ENCODE measurements at places on chromosomes 3 and 15. TPM values are rescaled to one million over a fixed set of nuclear protein-coding genes. Genes with fewer than 3 reads are reported as not detected.

Gene RBMS3
- 1.6 TPM for total RNA-seq

DNA sequence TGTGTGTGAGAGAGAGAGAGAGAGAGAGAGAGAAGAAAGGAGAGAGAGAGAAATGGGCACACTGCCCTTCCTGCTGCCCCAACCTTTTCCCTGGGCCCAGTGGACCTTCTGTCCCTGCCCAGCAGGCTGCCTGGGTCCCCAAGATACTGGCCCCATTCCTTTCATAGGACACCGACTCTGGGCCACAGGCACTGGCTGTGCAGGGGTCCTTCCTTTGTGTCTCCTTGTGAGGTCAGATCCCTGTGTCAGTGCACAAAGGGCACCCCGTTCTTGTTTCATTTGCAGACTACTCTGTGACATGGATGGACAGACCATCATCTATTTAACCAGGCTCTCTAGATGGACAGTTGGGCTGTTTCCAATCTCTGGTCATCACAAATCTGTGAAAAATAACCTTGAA lies 21.3 kb upstream of the KLF13 start:
- no peaks in the 10 kb centered on the region for H3K36me3 ChIP-seq
- H3K27ac ChIP-seq, result no peak overlapping the region
- no peak overlapping the region for H3K4me3 ChIP-seq
- DNase-seq, result no peak

- H3K4me3 ChIP-seq, result no peak overlapping the region
- no peaks in the 10 kb centered on the region for H3K4me1 ChIP-seq
- peaks cover 8% of the 10 kb centered on the region for H3K36me3 ChIP-seq
Measured at GRCh38 chr15:92140796-92141195, 252.9 kb upstream of the ST8SIA2 start.

GRCh38 chr15:101210466-101210865 lies 41.4 kb downstream of the CHSY1 start:
- no peak for DNase-seq
- peaks cover 85% of the 10 kb centered on the region for H3K4me1 ChIP-seq
- no peak overlapping the region for H3K4me3 ChIP-seq
- peaks cover 9% of the 10 kb centered on the region for H3K36me3 ChIP-seq
- H3K27me3 ChIP-seq, result no peaks in the 10 kb centered on the region

- no peaks in the 10 kb centered on the region for H3K27me3 ChIP-seq
- peaks cover 43% of the 10 kb centered on the region for H3K36me3 ChIP-seq
- no peak for DNase-seq
- no peak overlapping the region for H3K27ac ChIP-seq
- no peak overlapping the region for H3K4me3 ChIP-seq
- H3K4me1 ChIP-seq, result peaks cover 4% of the 10 kb centered on the region
Measured at GRCh38 chr3:11411956-11412355, 139.8 kb downstream of the ATG7 start.

- H3K36me3 ChIP-seq, result no peaks in the 10 kb centered on the region
- no peaks in the 10 kb centered on the region for H3K4me1 ChIP-seq
- no peak overlapping the region for H3K4me3 ChIP-seq
- H3K27ac ChIP-seq, result no peak overlapping the region
- H3K27me3 ChIP-seq, result peaks cover 3% of the 10 kb centered on the region
- DNase-seq, result no peak
Measured at GRCh38 chr3:184050217-184050847, 2.5 kb upstream of the HTR3C start.

Gene ITPR1
- 53.1 TPM for total RNA-seq

Gene C2CD4A
- 2.3 TPM for total RNA-seq

DNA sequence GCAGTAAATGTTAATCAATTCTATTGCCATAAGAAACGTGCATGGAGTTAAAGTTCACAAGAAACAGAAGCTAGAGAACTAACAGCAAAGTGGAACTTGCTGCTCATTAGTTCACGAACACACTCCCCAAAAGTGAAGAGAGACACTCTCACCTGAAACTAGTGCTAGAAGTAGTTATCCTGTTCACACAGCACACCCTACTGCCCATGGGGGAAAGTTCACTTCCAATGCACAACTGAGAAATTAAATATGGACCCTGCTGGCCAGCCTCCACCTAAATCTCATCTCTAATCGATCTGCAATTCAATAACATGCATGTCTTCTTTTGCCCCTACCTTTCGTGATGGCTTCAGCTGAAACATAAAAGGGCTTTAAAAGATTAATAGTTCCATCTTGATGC lies 39.4 kb upstream of the FRMD4B start:
- H3K4me3 ChIP-seq, result no peak overlapping the region
- no peaks in the 10 kb centered on the region for H3K36me3 ChIP-seq
- H3K27me3 ChIP-seq, result peaks cover 2% of the 10 kb centered on the region

Gene POLQ
- total RNA-seq, result 25.1 TPM

DNA sequence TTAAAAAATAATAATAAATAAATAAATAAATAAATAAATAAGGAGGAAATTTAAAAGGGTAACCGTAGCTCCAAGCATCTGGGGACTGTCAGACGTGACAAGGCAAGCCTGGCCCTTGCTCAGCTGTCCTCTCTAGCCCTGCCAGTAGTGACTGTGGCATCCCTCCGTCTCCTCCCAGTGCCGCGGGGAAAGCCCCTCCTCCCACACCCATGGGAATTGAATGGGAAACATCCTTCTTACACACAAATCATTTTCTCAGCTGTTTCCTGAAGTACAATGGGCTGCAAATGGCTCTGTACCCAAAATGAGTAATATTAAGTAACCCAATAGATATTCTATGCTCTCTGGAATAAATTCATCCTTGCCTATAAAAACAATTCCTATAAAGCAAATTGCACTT lies 101.6 kb upstream of the RAD18 start:
- H3K36me3 ChIP-seq, result peaks cover 6% of the 10 kb centered on the region
- no peak overlapping the region for H3K27ac ChIP-seq
- no peak overlapping the region for H3K4me3 ChIP-seq
- no peak for DNase-seq

- no peaks in the 10 kb centered on the region for H3K36me3 ChIP-seq
- DNase-seq, result no peak
- H3K27me3 ChIP-seq, result no peaks in the 10 kb centered on the region
- peaks cover 20% of the 10 kb centered on the region for H3K4me1 ChIP-seq
- H3K4me3 ChIP-seq, result no peak overlapping the region
Measured at GRCh38 chr3:177781686-177782161, 584.4 kb upstream of the TBL1XR1 start.

DNA sequence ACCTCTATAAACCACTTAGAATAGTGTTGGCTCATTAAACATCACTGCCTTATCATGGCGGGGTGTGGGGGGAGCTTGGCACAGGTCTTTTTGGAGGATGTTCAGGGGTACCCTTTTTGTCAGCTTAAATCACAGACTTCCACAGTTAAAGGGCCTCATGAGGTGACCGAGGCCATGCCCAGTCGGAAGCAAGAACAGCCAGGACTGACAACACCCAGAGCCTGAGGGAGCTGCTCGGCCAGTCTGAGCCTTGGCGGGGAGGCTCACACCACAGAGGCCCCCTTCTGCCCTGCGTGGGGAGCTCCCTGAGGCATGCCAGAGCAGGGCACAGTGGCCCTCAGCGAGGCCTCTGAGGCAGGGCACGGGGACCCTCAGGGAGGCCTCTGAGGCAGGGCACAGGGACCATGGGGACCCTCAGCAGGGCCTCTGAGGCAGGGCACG lies 49.5 kb downstream of the UMPS start:
- H3K27ac ChIP-seq, result no peak overlapping the region
- no peaks in the 10 kb centered on the region for H3K36me3 ChIP-seq
- peaks cover 6% of the 10 kb centered on the region for H3K27me3 ChIP-seq
- DNase-seq, result no peak
- no peak overlapping the region for H3K4me3 ChIP-seq

DNA sequence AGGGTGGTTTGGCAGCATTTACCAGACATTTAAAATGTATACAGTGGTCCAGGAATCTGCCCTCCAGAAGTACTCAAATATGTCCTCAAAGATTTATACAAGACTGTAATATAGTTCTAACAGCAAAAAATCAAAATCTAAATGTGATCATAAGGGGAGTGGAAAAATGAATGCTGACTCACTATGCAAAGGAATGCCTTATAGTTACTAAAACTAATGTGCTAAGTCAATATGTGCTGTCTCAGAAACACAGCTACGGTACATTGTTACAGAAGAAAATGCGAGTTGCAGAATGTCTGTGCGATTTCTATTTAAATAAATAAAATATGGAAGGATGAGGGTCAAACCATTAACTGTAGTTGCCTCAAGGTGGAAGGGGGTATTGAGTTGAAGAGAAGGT lies 230.1 kb upstream of the UBE2E1 start:
- H3K36me3 ChIP-seq, result no peaks in the 10 kb centered on the region
- no peaks in the 10 kb centered on the region for H3K4me1 ChIP-seq
- no peak overlapping the region for H3K27ac ChIP-seq
- no peak for DNase-seq
- H3K27me3 ChIP-seq, result peaks cover 3% of the 10 kb centered on the region

DNA sequence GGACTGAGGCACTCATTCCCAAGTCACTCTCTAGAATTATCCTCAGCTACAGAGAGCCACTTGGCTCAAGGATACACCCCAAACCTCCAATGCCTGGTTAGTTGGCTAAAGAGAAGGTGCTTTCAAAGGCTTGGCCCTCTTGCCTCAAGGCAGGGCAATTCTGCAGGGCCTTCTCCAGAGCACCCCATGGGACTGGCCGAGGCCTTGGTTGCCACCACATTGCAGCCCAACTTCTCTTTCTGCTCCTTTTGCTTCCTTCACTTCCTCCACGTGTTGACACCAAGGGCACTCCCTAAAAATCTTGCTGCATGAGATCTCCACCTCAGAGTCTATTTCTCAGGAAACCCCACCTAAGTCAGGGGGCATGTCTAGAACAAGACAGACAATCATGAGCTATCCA lies 36.7 kb downstream of the MEGF11 start:
- no peak for DNase-seq
- no peak overlapping the region for H3K27ac ChIP-seq
- no peaks in the 10 kb centered on the region for H3K36me3 ChIP-seq
- no peaks in the 10 kb centered on the region for H3K4me1 ChIP-seq

Gene ABCF3
- 48.7 TPM for total RNA-seq

Gene CERS3
- total RNA-seq, result 0.31 TPM

DNA sequence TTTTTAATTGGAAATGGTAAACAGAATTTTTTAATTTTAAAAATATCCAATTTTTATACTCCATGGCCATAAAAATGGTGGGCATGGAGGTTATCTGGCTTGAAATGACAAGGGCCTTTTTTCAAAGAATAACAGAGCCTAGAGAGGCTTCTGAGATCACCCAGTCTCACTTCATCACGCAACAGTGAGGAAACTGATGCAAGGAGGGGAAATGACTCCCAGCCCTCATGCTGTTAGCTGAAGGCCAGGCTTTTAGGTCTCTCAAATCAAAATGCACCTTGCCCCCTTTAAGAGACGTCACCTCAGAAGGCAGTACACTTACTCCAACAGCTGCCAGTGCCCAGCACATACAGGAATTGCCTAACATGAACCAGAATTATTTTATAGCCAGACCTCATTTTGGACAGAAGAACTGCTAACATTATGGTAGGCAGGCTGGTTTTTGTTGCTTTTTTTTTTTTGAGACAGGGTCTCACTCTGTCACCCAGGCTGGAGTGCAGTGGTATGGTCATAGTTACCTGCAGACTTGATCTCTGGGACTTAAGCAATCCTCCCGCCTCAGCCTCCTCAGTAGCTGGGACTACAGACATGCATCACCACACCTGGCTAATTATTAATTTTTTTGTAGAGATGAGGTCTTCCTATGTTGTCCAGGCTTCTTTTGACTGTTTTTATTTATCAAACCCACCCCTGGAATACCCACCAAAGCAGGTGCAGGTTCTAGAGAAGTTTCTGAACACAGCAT lies 9.1 kb downstream of the RAB43 start:
- H3K36me3 ChIP-seq, result peaks cover 41% of the 10 kb centered on the region
- peak; percentile 74 for DNase-seq
- peak overlapping the region; percentile 52 for H3K4me3 ChIP-seq
- H3K27me3 ChIP-seq, result no peaks in the 10 kb centered on the region

GRCh38 chr15:88187195-88187594 lies 69.3 kb downstream of the NTRK3 start:
- no peak overlapping the region for H3K4me3 ChIP-seq
- H3K4me1 ChIP-seq, result no peaks in the 10 kb centered on the region
- no peaks in the 10 kb centered on the region for H3K27me3 ChIP-seq
- no peaks in the 10 kb centered on the region for H3K36me3 ChIP-seq
- H3K27ac ChIP-seq, result no peak overlapping the region
- DNase-seq, result no peak

GRCh38 chr3:46705022-46705530 lies 3.9 kb downstream of the TMIE start:
- H3K27ac ChIP-seq, result no peak overlapping the region
- H3K4me1 ChIP-seq, result peaks cover 10% of the 10 kb centered on the region
- H3K36me3 ChIP-seq, result no peaks in the 10 kb centered on the region
- H3K27me3 ChIP-seq, result peaks cover 2% of the 10 kb centered on the region

Gene IL17RB
- total RNA-seq, result 0.92 TPM

- DNase-seq, result no peak
- H3K36me3 ChIP-seq, result peaks cover 50% of the 10 kb centered on the region
- H3K27ac ChIP-seq, result no peak overlapping the region
Measured at GRCh38 chr3:143031327-143031726, 30.0 kb downstream of the U2SURP start.

DNA sequence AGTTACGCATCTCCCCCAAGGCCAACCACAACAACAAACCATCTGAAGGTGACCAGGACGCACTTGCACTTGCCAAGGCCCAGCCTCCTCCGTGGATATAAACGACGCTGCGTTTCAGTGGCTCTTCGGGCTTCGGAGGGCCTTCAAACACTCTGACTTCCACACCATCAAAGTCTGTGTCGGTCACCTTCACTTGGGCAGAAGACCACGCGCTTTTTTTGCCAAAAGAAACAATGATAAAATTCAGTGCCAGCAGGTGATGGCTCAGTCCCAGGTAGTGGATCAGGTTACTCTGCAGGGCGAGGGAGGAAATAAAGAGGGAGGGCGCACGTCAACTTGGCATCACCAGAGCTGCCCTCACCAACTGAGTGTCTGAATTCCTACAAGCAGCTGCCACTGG lies 63.0 kb downstream of the NCEH1 start:
- H3K27ac ChIP-seq, result no peak overlapping the region
- DNase-seq, result no peak
- no peaks in the 10 kb centered on the region for H3K27me3 ChIP-seq
- no peak overlapping the region for H3K4me3 ChIP-seq
- no peaks in the 10 kb centered on the region for H3K4me1 ChIP-seq

DNA sequence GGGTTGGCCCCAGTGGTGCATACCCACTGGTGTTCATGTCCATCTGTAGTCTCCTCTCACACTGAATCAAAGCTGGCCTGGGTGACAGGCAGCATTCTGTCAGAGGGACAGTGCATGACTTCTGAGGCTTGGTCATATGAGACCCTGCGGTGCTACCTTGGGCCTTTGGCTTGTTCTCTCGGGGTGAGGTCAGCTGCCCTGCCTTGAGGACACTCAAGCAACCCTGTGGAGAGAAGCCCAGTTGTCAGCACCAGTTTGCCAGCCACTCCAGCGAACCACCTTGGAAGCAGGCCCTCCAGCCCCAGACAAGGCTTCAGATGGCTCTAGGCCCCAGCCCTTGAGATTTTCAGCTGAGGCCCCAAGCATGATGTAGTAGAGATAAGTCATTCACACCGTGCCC lies 16.9 kb upstream of the RAB7A start:
- no peak for DNase-seq
- no peaks in the 10 kb centered on the region for H3K4me1 ChIP-seq
- no peak overlapping the region for H3K4me3 ChIP-seq
- H3K36me3 ChIP-seq, result no peaks in the 10 kb centered on the region

GRCh38 chr15:90918835-90919234 lies 13.5 kb downstream of the HDDC3 start:
- H3K27me3 ChIP-seq, result no peaks in the 10 kb centered on the region
- no peak for DNase-seq
- no peak overlapping the region for H3K27ac ChIP-seq
- H3K4me1 ChIP-seq, result peaks cover 19% of the 10 kb centered on the region
- peaks cover 62% of the 10 kb centered on the region for H3K36me3 ChIP-seq
- no peak overlapping the region for H3K4me3 ChIP-seq

Gene MAGI1
- 0.24 TPM for total RNA-seq

- peaks cover 2% of the 10 kb centered on the region for H3K4me1 ChIP-seq
- peaks cover 33% of the 10 kb centered on the region for H3K36me3 ChIP-seq
- no peak overlapping the region for H3K4me3 ChIP-seq
- no peak overlapping the region for H3K27ac ChIP-seq
- no peak for DNase-seq
Measured at GRCh38 chr3:134477002-134477401, 8.8 kb downstream of the ANAPC13 start.

Measured in activated CD4-positive, alpha-beta memory T cell treated with anti-CD3 and anti-CD28 coated beads for 36 hours (primary cell).